Frontal cortex (tissue), 4 donors: ENCODE measurements at places on chromosomes 6 and 20. TPM values are rescaled to one million over a fixed set of nuclear protein-coding genes. Genes with fewer than 3 reads are reported as not detected.

RBBP8NL gene
- not detected for total RNA-seq

ZC2HC1B gene
- total RNA-seq, result not detected

HTR1E gene
- under 0.01 TPM for total RNA-seq

DNA sequence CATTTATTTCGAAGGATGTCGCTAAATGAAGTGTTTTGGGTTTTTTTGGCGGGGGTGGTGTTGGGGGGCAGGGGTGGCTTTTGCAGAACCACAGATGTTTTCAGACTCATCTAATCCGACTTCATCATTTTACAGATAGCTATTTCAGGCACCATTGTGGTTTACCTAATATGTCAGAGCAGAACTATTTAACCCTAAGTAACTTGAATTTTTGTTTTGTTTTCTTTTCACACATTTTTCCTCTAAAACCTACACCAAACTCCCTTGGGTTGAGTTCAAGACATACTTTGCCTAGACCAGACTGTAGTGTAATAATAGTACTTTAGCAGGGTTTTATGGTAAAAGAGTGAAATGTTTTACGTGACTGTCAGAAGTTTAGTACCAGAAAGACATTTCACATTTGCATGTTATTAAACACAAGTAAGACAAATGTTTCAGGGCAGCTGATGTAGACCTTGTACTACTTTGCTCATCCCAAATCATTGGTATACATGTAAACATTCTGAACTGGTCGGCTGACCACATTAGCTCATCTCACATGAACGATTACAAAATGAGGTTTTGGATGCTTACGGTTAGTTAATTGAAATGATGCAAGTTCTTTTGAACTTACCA is 37.7 kb downstream of the MAP3K4 start:
- DNase-seq, result no peak

- DNase-seq, result no peak
Observed at GRCh38 chr20:14375416-14375985, 38.1 kb upstream of the FLRT3 start.

- DNase-seq, result no peak
Observed at GRCh38 chr6:119112812-119113530, 34.5 kb upstream of the FAM184A start.

DNA sequence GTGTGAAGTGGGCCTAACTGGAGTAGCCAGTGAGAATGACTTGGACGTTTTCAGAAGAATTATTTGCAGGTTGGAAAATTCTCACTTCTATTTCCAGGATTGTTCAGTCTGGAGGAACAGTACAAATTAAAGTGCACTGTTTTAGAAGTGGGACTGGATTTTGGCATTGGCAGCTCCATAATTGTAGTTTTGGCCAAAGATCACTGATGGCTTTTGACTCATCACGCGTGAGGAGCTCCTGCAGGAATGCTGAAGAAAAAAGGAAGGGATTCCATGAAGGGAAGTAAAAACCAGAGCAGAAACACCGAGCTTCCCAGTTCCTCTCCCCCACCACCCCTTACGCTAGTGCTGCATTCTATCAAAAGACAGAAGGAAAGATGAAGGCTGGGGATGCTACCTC is 103.5 kb downstream of the JARID2 start:
- DNase-seq, result no peak

- DNase-seq, result no peak
Observed at GRCh38 chr6:141677598-141678211, 455.0 kb upstream of the GJE1 start.

DNA sequence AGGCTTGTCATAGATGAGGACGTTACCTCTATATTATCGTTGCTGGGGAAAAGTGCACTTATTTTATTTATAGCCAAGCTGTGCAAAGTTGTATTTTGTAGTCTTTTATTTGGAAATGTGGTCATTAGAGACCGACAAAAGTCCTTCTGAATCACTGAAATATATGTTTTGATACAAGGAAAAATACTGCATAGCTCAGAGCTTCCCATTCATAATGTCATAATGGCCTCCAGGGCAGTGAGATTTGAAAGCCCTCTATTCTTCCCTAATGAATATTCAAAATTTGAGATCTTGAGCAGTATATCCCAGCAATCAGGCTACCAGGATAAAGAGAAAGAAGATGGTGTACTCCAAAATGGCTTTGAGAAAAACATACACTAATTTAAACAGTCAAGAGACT is 64.6 kb downstream of the CAP2 start:
- no peak for DNase-seq

DNA sequence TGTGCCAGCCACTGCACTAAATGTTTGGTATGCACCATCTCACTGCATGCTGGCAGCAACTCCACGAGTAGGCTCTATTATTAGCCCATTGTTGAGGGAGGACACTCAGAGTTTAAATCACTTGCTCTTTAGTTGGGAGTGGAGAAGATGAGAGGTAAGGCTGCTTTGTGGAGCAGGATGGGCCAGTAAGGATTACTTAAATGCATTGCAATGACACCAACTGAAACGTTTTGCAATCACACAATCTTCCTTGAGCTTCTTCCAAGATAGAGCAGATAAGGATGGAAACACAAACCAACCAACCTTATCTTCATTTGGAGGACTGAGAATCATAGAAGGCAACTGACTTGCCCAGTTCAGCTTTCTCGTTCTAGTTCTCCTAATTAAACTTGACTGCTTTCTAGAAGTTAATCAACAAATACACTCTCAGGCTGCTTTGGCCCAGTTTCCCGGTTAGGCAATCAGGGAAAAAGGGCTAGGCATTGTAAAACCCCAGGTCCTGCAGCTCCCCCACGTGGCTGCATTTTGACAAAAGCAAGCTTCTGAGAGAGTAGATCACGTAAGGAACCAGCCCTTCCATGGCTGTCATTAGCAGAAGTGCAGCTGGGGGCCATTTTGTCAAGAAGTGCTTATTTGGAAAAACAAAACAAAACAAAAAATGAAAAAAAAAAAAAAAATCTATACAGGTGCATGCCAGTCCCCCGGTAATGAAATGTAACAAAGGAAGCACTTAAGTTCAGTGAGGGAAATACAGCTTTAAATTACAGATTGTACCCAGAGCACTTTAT is 130.6 kb downstream of the BCAS1 start:
- peak; percentile 31 for DNase-seq

DNA sequence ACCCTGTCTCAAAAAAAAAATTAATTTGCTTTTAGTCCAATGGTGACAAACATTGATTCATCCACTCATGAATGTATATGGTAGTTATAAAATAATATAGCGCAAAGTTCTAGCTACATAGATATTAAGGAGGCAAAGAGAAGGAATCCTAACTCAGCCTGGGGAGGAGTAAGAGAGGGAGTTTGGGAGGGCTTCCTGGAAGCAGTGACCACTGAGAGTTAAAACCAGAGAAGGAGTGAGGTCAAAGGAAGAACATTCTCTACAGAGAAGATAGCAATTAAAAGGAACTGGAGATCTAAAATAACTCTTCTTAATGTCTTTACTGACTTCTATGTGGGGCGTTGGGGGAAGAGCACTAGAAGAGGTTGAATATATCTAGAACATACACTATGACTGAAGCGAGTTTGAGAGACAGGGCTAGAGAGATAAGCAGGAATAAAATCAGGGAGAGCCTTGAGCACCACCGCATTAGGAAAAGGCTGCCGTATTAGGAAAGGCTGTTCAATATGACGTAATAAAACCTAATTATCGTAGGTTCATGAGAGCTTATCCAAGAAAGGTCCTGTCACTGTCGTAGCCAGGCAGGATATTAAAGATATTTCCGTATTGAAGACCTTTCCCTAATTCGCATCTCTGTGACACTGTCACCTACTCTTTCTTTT is 81.8 kb upstream of the CNKSR3 start:
- DNase-seq, result no peak
